Renal cortex interstitium (tissue), 15 donors: ENCODE measurements at places on chromosomes 6 and 20. TPM values are rescaled to one million over a fixed set of nuclear protein-coding genes. Genes with fewer than 3 reads are reported as not detected.

SPATA25 gene
- polyA plus RNA-seq = 3.5 TPM

DEFB126 gene
- not detected for polyA plus RNA-seq

SDCBP2 gene
- 3.1 TPM for polyA plus RNA-seq

GJA1 gene
- 57.6 TPM for polyA plus RNA-seq

GJA10 gene
- polyA plus RNA-seq = not detected

KHDC1L gene
- polyA plus RNA-seq = 0.17 TPM

CPNE5 gene
- polyA plus RNA-seq = 13.2 TPM

MAP7 gene
- polyA plus RNA-seq = 32.4 TPM

OPN5 gene
- polyA plus RNA-seq = 1.1 TPM

MLN gene
- polyA plus RNA-seq = 1.9 TPM

IPCEF1 gene
- 7.2 TPM for polyA plus RNA-seq

IL17F gene
- polyA plus RNA-seq = 0.59 TPM

ZBTB24 gene
- polyA plus RNA-seq = 15.1 TPM

DEFB113 gene
- not detected for polyA plus RNA-seq

AVP gene
- polyA plus RNA-seq = 0.33 TPM

TINAG gene
- 24.3 TPM for polyA plus RNA-seq

TRIM15 gene
- polyA plus RNA-seq = 0.14 TPM
